ENCODE measurements at places on chromosomes 7 and 10.

DNA sequence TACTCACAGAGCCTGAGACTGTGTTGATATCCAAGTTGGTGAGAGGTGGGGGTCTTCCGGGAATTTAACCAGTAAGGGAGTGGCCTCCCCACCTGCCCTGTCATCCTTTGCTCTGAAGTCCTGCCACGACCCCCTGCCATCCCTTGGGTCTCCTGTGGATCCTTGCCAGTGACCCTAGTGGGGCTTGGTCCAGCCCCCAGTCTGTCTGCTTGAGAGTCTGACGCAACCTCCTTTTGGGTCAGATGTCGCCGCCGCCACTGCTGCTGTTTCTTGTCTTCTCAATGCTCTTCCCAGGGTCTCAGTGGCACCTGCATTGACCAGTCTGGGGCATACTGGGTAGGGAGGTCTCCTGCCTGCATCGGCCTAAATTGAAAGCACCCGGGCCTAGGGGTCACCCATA lies 28.8 kb downstream of the PAX2 start:
- DNase-seq = no peak

DNA sequence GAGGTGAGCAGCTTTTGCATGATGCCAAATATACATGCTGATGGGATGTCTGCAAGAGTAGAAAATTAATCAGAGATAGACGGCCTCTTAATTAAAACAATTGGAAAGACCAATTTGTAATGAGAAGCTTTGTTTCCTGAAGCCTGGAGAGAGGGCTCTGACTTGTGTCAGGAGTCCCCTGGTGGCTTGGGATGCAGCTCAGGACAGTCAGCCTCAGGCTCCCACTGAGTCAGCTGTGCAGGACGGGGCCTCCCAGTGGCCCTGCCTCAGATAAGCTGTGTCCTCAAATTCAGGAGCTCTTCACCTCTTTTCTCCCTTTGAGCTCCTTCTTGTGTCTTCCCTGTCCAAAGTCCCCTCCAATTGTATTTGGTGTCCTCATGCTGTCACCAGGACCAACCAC lies 438.9 kb upstream of the PODXL start:
- DNase-seq = no peak

DNA sequence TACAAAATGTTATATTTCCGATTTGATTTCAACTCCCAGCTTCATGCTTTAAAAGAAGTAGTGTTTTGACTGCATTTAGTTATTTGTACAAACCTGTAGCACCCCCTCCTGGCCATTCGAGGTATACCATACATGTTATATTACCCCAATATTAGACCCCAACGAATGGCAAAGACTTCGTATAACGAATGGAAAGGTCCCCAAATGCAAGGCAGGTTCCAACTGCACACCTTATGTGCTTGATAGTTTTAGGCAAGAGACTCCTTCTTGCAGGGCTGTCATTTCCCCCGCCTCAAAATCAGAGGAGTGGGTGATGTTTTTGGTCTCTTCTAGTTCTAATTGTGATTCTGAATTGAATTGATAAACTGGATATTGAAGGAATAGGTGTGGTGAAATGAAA lies 101.1 kb upstream of the TARP start:
- DNase-seq = peak; percentile 50

- DNase-seq = no peak
Measured at GRCh38 chr10:21530641-21531040, 3.4 kb upstream of the MLLT10 start.

GRCh38 chr7:94422827-94423460 lies 28.2 kb downstream of the COL1A2 start:
- DNase-seq = no peak

DNA sequence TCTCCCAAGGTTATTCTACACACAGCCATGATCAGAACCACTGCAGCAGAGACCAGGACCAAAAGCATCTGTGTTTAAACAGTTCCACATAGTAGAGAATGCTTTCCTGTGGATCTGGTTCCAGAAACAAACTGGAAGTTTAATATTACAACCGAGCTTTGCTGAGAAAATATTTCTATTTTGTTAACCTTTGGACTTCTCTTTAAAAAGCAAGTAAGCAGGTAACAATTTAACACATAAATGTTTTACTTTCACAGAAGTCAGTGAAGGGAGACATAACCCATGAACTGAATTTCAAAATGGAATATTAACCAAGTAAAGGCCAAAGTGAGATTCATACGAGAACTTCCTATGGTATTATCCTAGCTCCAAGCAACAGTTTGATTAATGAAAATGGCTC lies 98.6 kb upstream of the PHYHIPL start:
- no peak for DNase-seq

GRCh38 chr7:41238851-41239331 lies 464.0 kb downstream of the INHBA start:
- no peak for DNase-seq

DNA sequence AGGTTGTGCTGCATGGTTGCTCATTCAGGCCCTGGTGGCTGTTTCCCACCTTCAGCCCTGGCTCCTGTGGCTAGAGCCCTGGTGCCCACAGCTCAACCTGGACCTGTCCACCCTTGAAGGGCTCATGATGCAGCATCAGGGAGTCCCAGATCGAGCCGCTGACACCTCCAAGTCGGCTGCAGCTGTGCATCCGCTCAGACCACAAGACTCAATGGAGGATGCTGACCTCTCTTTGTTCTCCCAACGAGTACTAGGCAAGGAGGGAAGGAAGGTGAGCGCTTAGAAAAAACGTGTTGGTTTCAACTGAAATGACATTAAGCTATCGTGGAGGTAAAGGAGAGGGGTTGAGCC lies 9.5 kb upstream of the C10orf95 start:
- DNase-seq = no peak

DNA sequence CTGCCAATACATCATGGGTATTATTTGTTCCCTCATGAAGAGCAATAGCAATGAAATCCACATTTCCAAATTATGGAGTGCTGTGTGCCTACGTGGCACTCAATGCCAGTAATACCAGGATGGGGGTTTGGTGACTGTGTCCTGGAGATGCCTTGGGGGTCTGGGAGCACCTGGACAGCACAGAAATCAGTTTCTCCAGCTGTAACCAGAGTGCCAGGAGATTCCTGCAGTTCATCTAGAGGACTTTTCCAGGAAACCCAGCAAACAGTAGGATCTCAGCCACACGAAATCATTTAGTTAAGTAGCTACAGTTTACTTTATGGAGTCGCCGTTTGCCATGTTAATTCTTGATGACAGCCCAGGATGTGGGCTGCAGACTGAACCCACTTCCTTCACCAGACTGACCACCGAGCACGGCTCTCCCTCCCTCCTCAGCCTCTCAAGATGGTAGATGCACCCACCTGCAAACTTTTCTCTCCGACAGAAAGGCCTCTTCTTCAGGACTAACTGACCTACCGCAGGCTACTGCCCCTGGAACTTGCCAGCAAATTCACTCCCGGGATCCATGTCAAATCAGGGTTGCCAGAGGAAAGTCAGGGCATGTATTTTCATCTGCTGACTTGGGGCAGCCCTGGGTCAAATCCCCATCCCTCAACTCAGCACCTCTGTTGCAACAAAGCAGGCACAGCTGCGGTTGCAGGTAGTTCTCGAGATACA lies 30.3 kb downstream of the MKI67 start:
- DNase-seq = no peak

GRCh38 chr7:94955807-94956206 lies 48.4 kb downstream of the PPP1R9A start:
- DNase-seq = no peak

- DNase-seq = no peak
Measured at GRCh38 chr10:19947215-19947614, 131.0 kb downstream of the PLXDC2 start.

- no peak for DNase-seq
Measured at GRCh38 chr10:121322046-121322445, 276.2 kb downstream of the FGFR2 start.

GRCh38 chr7:139183251-139183650 lies 47.8 kb upstream of the UBN2 start:
- DNase-seq = no peak

DNA sequence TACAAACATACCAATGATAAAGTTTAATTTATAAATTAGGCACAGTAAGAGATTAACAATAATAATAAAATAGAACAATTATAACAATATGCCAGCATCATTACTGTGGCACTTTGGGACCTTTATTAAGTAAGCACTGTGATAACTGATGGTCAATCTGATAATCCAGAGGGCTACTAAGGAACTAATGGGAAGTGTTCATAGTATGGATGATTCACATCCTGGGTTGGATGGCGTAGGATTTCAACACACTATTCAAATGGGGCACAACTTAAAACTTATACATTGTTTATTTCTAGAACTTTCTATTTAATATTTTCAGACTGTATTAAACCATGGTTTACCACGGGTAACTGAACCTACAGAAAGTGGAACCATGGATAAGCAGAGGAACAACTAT lies 90.8 kb downstream of the KIF20B start:
- DNase-seq = no peak

GRCh38 chr7:42834676-42835075 lies 77.2 kb downstream of the C7orf25 start:
- no peak for DNase-seq

- DNase-seq = no peak
Measured at GRCh38 chr10:17235136-17235535, 7.1 kb downstream of the VIM start.

GRCh38 chr10:132919374-132920100 lies 22.8 kb downstream of the CFAP46 start:
- DNase-seq = no peak

- DNase-seq = no peak
Measured at GRCh38 chr7:106613848-106614560, 47.0 kb downstream of the CCDC71L start.

DNA sequence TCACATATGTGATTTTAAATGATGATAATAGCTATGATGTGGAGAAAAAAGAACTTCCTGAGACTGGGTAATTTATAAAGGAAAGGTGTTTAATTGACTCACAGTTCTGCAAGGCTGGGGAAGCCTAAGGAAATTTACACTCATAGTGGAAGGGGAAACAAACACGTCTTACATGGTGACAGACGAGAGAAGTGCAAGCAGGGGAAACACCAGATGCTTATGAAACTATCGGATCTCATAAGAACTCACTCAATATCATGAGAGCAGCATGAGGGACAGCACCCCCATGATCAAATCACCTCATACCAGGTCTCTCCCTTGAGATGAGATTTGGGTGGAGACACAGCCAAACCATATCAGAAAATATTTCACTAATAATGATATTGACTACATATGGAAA lies 4.1 kb upstream of the LIPN start:
- DNase-seq = no peak

GRCh38 chr7:84981055-84981976 lies 205.5 kb downstream of the SEMA3D start:
- DNase-seq = no peak

GRCh38 chr10:117544004-117544701 lies 1.6 kb downstream of the EMX2 start:
- DNase-seq = no peak

GRCh38 chr7:143454091-143454680 lies 10.9 kb downstream of the TAS2R60 start:
- no peak for DNase-seq

DNA sequence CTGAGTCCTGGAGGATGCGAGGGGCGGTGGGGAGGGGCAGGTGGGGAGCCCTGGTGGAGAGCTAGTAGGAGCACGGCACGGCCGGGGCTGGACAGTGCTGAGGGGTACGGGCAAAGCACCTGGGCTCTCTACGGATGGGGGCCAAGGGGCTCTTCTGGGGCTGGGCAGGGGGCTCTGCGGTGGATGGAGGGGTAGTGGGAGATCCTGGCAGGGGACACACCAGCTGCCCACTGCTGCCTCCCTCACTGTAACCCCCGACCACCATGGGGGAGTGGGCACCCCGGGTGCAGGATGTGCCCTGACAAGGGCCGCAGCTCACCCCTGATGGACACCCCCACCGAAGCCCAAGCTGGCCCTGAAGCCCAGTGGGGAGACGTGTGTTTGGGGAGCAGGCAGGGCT lies 203.3 kb downstream of the ELFN1 start:
- DNase-seq = no peak

DNA sequence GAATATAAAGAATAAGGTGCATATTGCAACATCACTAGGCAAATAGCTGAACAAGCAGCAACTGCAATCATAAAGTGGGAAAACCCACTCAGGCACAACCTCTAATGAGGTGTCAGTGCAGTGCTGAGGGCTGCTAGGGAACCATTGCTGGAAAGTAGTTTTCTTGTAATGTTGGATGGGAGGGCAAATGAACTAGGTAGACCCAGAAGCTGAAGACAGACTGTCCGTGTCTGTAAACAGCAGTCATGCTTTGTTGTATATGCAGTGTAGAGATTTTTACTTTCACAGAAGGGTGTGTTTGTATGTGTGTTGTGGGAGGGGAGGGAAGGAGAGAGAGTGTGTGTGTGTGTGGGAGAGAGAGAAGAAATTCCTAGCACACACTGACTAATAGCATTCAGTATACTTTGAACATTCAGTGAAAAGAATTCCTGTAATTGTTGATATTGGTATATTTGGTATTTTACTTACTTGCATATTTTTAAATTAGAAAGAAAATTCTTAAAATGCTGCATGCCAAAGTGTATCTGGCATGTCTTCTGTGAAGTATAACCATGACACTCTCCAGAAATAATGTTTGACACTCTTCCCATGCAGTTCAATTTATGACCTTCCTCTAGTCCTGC lies 28.8 kb downstream of the ITGB8 start:
- no peak for DNase-seq

GRCh38 chr7:26034391-26034790 lies 117.6 kb upstream of the NFE2L3 start:
- DNase-seq = no peak

DNA sequence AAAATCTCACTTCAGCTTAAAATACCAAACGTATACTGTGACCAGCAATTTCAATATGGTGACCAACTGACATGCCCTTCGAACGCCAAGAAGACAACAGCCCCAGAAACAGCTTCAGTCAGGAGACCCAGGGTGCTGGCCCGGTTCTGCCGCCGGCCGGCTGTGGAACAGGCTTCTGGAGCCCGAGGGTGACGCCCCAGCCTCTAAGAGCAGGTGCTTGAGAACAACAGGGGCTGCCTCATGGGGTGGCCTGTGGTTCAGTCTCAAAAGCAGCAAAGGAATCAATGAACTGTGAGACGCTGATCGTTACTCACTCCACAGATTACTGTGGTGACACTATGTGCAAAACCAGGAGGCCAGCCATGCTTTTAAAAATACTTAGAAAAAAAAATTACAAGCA lies 17.3 kb downstream of the GPER1 start:
- DNase-seq = no peak

DNA sequence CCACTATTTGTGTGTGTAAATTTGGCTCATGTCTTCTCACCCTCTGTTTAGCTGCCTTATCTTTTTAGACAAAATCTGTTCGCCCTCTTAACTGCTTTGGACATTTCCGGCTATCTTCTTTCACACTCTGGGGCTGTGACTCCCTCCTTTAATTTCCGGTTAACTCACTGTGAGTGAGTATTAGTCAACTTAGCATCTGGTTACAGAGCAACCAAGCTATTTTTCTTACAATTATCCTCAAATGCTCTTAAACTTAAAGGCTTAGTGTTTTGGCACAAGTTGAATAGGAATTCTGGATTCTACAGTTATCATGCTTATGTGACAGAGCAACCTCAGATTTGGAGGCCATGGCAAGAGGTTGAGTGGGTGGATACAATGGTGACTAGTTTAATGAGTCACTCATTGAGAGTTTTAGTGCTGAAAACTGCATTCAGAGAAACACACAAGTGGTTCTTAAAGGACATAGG lies 177.6 kb upstream of the SEMA3A start:
- no peak for DNase-seq

- DNase-seq = no peak
Measured at GRCh38 chr10:110636932-110637557, 7.1 kb upstream of the RBM20 start.
